ENCODE measurements at places on chromosomes 3 and 15.

- DNase-seq, result no peak
Measured at GRCh38 chr3:23396746-23397145, 193.6 kb downstream of the UBE2E2 start.

GRCh38 chr15:81516461-81516860, 142.4 kb upstream of the TMC3 start:
- DNase-seq, result no peak

GRCh38 chr3:100844063-100844936, 135.0 kb downstream of the TFG start:
- no peak for DNase-seq

DNA sequence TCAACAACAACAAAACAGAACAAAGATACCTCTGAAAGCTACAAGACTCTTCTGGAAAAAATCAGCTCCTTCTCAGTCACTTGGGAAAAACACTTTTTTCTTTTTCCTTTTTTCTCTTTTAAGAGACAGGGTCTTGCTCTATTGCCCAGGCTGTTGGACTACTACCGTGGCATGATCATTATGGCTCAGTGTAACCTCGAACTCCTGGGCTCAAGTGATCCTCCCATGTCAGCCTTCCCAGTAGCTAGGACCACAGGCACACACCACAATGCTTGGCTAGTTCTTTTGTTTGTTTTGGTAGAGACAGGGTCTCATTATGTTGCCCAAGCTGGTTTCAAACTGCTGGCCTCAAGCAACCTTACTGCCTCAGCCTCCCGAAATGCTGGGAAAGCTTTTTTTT, 12.8 kb downstream of the MYO9A start:
- DNase-seq, result no peak

DNA sequence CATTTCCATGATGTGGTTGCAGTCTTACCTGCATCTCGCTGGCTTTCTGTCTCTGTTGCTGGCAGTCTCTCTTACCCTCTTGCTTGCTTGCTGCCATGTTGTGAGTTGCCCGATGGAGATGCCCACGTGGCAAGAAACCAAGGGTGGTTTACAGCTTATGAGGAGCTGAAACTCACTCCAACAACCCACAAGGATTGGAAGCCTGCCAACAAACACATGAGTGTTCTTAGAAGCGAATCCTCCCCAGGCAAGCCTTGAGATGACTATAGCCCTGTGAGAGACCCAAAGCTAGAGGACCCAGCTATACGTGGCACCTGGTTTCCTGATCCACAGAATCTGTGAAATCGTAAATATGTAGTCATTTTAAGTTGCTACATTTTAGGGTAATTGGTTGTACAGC, 490.9 kb upstream of the ADAMTS9 start:
- DNase-seq, result no peak

GRCh38 chr3:78659386-78659987, 1108.3 kb downstream of the ROBO1 start:
- no peak for DNase-seq

- DNase-seq, result no peak
Measured at GRCh38 chr3:61841111-61841845, 279.9 kb downstream of the PTPRG start.

DNA sequence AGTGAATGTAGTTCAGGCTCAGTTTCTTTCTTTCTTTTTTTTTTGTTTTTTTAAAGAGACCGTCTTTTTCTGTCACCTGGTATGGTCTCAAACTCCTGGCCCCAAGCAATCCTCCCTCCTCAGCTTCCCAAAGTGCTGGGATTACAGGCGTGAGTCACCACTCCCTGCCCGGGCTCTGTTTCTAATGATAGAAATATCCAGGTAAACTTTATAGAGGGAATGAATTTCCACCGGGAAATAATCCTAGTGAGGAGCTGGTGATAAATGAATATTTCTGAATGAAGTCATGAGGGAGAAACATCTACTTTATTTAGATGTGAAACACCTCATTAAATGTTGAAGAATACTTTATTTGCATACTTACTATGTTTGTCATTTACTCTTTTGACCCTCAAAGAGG, 7.2 kb downstream of the RNF13 start:
- no peak for DNase-seq

DNA sequence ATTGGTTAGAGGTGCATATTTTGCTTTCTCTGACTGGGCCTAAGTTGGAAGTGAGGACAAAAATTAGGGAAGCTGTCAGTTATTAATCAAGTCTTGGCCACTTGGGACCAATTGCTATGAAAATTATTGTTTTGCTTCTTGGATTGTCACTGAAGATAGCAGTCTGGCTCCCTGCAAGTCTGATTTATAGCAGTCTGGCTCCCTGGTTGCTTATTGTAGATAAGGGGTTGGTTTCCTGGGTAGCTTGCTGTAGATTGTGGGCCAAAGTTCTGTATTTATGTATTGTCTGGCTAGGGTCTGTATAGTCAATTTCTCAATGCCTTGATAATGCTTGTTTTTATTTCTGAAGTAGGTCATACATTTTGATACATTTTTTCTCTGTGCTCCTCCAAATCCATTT, 13.3 kb upstream of the DRD3 start:
- DNase-seq, result no peak

DNA sequence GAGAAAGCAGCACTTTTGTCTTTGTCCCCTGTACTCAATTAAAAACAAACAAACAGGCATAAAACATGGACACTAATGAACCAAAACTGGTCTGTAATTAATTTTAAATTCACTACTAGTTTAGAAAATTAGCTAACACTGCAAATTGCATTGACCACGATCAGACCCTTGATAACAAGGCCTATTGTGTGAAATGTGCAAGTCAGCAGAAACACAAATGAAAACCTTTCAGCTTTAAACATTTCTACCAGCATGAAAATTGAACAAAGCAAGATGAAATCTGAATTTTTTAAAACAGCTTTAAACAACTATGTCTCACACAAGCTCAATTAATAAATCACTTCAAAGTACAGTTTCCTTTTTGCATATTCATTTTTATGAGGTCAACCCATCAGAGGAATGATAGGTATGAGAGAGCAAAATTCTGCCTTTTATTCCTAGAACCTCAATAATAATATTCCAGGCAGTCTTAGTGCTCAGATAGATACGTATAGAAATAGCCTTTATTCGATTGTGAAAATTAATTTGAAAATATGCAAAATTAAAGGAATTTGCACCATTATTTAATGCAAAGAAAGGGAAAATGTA, 27.0 kb upstream of the CHMP2B start:
- DNase-seq, result no peak

- DNase-seq, result no peak
Measured at GRCh38 chr3:189941679-189942078, 179.0 kb downstream of the P3H2 start.

DNA sequence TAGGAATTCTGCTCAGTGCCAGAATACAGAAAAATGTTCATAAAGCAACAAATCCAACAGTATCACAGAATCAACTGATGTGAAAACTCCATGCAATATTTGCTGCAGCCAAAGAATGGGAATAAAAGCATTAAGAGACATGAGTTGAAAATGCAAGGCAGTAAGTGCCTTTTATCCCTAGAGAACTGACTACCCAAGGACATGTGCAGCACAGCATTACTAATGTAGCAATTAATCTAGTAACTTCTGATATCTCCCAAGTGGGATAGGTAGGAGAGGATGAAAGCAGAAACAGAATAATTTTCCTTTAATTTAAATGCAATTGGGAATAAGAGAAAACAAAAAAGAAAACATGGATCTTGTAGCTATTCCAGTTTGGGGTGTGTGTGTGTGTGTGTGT, 497.5 kb upstream of the CBLB start:
- DNase-seq, result no peak

DNA sequence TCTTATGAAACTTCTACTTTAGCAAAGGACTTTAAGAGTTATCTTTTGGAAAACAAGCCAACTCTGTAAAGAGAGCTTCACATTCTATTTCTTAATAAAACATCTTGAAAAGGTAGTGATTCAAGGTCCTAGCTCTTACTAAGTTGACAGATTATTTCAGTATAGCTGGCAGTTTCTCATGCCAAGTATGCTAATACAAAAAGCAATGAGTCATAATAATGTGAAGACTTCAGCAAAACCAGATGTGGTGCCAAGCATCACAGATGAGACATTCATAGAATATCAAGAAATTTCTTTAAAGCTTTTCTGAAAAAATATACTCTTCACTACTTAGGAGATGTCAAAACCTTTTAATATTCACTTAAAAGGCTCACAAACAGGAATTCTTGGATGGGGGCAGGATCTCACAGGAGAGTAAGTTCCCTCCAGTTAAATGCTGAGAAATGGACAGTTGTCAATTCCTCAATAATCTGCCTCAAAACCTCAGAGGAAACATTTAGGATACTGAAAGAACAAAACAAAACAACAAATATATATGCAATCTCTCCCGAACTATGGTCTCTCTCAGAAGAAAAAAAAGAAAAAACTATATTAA, 45.6 kb downstream of the DCBLD2 start:
- no peak for DNase-seq

DNA sequence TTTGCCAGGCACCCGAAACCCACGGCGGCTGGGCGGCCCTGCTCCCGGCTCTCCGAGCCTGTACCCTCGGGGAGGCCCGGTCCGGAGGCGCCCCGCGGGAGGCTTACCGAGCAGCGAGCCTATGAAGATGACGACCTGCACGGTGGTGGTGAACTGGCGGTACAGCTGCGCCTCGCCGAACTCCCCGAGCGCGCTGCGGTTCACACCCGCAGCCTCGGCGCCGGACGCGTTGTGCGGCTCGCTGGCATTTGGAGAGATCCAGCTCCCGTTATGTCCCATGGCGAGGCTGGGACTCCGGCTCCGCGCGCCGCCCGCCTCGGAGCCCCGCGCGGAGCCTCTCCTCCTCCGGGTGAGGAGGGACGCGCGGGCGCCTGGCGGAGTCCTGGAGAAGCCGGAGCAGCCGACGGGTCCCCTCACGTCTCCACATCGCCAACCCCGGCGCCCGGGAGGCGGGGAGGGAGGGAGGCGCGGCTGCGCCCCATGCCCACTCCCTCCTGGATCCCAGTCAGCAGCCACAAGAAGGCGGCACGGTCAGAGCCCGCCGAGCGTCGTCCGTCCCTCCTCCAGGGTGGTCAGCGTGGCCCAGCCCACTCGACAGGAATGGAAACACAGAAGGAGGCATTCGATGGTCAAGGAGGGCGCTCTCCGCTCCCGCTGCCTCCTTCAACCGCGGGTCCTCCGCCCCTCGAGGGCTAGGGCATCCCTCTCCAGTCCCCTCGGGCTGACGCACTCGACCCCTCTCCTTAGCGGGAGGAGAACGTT, at the start of gene GPR176:
TSS of gene GPR176 (minus strand) at position 519 of the 762 bp plus-strand sequence. CDS start at position 279, 240 bp downstream.
- DNase-seq, result no peak

GRCh38 chr15:100732211-100733055, 130.0 kb downstream of the ASB7 start:
- no peak for DNase-seq

DNA sequence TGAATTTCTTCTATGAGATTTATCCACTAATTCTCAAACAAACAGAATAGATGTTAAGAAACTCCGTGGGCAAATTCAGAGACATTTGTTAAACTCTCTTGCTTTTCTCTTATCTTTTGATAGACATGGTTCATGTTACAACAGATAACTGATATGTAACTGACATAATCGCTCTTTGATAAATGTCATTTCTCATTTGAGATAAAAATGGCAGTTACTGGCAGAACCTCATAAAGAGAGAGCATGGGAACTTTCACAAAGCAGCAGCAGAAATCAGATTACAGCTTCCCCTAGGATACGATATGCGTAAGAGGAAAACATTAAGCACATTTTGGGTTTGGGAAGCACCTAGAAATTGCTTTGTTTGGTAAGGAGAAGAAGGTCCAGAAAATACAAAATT, 126.1 kb downstream of the CADPS start:
- DNase-seq, result no peak

DNA sequence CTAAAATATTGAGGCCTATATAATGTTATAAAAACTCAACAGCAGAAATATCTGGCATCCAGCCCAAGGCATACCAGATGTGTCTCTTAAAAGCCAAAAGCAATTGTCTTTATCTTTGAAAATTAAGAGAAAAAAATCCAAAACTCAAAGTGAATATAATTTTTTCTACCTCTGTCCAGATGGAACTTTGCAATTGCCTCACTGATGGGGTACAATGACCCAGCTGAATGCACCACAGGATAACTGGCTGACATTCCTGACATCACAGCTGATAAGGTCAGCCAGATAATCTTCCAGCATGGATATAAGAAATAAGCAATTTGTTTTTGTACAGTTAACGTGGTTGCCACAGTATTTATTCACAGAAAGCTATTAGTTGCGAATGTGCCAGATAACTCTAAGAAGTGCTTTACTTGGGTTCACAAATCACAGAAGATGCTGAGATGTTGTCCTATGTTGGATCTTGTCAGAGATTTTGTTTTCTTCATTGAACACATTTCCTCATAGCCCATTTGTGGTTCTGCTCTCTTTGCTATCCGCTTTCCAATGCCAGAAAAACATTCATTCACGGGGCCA, 566.9 kb upstream of the CCDC54 start:
- no peak for DNase-seq

DNA sequence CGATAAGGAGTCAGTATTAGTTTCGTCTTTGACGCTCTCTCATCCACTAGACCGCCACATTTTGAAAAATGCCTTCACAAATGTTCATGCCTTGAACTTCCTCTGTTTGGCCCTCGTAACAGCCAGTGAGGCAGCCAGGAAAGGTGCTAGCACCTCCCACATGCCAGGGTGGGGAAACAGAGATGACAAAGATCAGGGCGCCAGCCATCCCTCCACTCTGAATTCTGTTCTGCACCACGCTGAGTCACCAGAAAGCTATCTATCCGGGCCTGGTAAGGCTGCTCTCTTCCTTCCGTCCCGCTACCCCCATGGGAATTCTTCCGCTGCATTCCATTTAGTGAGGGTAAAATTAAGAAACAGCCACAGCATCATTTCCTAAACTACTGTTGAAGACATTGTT, 31.3 kb upstream of the BCL2L10 start:
- no peak for DNase-seq

DNA sequence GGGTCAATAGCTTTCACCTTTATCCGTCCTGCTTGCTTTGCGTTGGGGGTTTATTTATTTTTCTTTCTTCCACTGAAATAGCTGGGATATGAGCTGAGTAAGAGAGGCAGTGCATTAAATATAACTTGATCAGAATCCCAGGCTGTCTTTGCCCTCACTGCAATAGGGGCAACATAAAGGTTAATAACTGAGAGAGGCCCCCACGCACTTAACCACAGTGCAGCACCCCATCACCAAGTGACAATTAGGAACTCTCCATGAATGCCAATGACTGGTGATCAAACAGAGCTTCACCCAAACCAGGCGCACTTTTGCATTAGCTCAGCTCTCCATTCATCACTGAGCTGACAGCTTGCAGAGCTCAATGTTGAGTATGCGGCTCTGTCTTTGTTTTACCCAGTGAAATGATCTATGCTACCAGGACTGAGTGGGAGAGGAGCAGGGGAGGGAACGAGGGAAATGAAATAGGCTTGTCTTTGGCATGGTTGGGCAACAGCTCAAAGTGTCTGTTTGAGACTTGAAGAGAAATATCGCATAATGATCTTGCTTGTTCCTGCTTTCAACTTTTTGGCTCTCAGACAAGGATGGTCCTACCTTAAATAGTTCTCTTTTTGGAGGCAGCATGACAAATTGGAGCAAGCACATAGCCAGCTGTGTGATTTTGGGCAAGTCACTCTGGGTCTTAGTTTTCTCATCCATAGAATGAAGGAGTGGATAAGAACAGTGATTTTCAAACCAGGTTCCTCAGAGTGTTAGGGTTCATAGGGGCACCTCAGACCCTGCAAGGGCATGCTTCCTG, 14.5 kb upstream of the GLCE start:
- DNase-seq, result no peak

All from GDM1 (cell line).